Stimulated activated CD8-positive, alpha-beta memory T cell treated with anti-CD3 and anti-CD28 coated beads, Interleukin-15, amount 100 ng/mL, for 24 hours (primary cell): ENCODE measurements at places on chromosomes 2 and 18.

- no peak for DNase-seq
These were observed 27.7 kb downstream of the SH3BP4 start for GRCh38 chr2:234979204-234980167.

DNA sequence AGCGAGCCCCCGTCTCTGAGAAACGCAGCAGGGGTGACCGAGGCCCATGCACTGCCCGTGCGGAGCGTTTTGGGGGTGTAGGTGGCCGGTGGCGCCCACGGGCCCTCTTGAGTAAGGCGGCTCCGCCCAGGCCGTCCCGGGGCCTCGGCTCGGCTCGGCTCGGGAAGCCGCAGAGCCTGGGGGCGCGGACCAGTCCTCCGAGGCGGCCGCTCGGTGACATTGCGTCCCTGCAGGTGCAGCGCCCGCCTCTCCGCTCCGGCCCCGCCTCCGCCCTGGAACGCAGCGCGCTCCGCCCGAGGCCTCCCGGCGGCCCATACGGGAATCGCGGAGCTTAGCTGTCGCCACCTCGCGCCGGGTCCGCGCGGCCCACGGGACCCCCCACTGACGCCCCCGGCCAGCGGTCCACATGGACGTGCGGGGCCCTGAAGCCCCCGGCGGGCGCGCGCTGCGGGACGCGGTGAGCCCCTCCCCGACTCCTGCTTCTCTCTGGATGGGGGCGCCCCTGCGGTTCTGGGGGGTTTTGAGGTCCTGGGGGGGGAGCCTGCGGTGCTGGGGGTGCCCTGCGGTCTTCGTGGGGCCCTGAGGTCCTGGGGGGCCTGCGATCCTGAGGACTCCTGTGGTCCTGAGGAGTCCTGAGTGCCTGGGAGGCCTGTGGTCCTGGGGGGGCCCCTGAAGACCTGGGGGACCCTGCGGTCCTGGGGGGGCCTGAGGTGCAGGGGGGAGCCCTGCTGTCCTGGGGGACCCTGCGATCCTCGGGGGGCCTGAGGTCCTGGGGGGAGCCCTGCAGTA, at the start of gene HSBP1L1:
Gene HSBP1L1, plus strand, starts transcription at position 314 of the 789 bp plus-strand sequence. Its CDS starts 93 bp downstream, at position 407.
- no peak for DNase-seq

DNA sequence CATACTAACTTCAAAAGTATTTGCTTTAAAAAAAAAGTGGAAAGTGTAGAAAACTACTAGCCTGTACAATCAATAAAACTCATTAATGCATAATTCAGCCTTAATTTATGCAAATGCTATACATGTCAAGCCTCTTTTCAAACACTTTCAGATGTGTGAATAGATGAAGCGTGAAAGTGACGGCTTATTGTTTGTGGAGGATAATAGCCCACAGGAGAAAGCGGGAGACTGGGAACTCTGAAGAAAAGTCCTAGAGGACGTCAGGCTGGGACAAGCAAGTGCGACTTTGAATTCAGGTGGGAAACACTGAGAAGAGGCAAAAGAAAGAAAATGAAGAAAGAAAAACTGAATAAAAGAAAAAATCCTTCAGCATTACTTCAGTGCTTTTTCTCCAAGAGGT, 108.5 kb downstream of the STK39 start:
- DNase-seq, result no peak

DNA sequence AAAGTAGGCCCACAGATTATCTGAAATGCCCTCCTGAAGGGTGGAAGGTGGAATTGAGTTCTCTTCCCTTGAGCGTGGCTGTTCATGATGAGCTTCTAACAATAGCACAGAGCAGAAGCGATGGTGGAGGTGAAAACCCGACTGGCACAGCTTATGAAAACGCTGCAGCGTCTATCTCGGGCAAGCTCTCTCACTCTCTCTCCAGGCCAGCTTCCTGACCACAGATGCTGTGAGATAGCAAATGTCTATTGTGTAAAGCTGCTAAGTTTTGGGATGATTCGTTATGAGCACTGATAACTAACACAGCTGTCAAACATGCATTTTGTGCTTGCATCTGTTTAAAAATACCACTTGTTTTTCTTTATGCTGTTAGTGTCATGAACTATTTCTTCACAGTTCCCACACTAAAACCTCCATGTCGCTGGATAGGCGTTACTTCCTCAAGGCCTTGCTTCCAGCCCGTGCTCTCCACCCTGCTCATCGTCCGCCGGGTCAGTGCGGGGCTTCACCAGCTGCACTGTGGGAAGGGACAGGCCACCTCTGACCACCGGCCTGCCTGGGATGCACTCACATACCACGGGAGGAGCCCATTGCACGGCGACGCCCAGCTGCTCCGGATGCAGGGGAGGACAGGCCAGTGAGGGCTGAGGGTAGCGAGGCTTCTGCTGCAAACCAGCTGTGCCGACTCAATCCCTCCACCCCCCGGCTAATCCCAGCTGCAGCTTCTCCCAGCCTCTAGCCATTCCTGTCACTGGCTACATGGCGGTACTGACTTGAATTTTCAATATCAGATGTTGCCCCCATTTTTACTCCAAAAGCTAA, 60.0 kb upstream of the OTOS start:
- no peak for DNase-seq

GRCh38 chr2:37263839-37264238, 32.4 kb downstream of the NDUFAF7 start:
- no peak for DNase-seq

- no peak for DNase-seq
These were observed 22.2 kb downstream of the DSC2 start for GRCh38 chr18:31079973-31080372.

DNA sequence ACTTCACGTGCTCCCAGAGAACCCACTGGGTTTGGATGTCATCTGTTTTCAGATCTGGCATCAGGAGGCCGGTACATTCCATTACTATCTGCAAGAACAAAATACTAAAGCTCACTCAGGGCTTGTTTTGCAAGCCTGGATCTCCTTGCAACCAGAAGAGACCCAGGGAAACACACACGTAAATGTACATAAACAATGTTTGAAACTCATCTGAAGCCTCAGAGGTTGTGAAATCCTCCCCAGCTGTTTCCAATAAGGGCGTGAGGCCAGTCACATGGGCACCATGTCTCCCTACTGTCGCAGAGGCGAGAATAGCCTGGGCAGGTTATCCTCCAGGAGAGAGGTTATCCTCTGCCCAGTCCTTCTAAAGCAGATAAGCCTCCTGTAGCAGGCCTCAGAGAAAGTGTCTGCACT, 186.9 kb downstream of the GFPT1 start:
- no peak for DNase-seq

GRCh38 chr2:136327162-136327852, 209.4 kb upstream of the CXCR4 start:
- DNase-seq, result no peak

GRCh38 chr2:116696223-116696622, 1118.3 kb upstream of the DDX18 start:
- DNase-seq, result no peak

DNA sequence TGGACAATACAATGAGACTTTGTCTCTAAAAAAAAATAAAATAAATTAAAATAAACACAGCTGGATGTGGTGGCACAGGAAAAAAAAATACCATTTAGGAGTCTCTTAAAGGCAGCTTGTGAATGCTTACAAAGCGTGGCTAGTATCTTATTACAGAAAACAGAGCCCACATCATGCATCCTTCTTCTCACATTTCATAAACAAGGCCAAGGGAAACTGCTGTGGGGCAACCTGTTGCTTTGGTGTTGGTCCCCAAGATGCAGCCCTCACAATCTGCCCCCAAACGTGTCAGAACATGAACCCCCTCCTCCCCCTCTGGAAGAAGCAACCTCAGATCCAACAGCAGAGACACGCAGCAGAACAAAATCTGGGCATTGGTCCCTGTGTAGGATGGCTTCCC, 2.6 kb downstream of the SLC14A1 start:
- DNase-seq, result no peak

- DNase-seq, result no peak
These were observed 28.5 kb upstream of the TNS1 start for GRCh38 chr2:218031261-218031660.

- DNase-seq, result no peak
These were observed 166.7 kb downstream of the C1D start for GRCh38 chr2:67896076-67896475.

DNA sequence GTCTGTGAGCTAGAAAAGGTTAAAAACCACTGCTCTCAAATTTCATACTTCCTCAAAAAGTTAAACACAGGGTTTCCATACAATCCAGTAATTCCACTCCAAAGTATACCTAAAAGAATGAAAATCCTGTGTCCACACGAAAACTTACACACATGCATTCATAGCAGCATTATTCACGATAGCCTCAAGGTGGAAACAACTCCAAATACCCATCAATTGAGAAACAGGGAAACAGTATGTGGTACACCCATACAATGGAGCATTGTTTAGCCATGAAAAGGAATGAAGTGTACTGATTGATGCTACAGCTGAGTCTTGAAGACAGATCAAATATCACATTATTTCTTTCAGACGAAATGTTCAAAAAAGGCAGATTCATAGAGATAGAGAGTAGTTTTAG, 36.7 kb downstream of the UXS1 start:
- no peak for DNase-seq

- no peak for DNase-seq
These were observed 1.6 kb upstream of the PSTPIP2 start for GRCh38 chr18:46073474-46074331.

DNA sequence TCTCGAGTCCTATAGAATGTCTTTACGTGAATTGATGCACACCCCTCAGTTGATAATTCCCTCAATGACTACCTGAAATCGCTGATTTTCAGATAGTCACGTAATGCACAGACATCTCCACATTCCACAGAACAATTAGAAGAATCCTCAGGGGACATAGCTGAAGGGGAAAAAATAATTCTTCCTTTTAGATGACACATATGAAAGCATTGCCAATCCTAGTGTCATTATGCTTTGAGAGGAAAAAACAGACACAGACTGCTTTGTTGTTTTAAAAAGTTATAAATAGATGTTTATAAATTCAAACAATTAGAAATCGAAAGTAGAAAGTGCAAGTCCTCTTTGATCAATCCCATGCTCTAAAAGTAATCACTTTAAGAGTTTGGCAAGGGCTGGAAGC, 100.6 kb upstream of the FN1 start:
- no peak for DNase-seq

GRCh38 chr2:73749314-73749713, 12.2 kb upstream of the TPRKB start:
- DNase-seq, result no peak

- no peak for DNase-seq
These were observed 10.6 kb upstream of the CIB4 start for GRCh38 chr2:26651799-26652198.

- no peak for DNase-seq
These were observed 456.5 kb downstream of the FBXO15 start for GRCh38 chr18:73691118-73691517.

DNA sequence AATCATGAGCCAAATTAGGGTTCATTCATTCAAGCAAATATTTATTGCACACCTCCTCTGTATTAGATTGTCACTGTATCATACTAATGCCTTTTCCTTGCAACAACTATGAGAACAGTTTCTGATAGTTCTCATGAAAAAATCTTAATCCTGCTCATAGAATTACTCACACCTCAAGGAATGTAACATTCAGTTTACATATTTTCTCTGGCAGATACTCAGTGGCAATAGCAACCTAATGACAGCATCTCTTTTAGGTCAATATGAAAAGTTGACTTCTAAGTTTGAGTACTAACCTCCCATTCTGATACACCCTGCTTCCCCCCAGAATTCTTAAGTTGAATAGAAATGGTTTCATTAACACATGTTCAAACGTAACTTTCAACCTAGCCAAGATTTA, 132.0 kb downstream of the VWC2L start:
- no peak for DNase-seq

GRCh38 chr2:203739351-203739750, 32.9 kb downstream of the CD28 start:
- no peak for DNase-seq

DNA sequence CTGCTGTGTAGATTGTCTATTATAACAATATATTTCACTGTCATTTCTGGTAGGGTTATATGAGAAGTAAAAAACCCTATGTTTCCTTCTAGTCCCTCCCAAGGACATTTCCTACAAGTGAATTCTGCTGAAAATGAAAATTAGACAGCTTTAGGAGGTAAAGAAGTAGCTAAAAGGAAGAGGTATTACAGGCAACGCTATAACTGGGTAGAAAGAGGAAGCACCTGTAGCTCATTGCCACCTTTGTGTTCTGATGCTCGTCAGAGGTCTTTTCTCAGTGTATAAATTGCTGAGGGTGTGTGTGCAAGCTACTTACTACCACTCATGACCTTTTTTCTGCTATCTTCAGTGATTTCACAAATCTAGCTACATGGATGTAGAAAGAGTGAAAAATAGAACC, 1.4 kb downstream of the DNAJC10 start:
- DNase-seq, result no peak

GRCh38 chr2:28453396-28453795, 42.5 kb upstream of the PLB1 start:
- DNase-seq, result no peak

GRCh38 chr2:10057231-10058107, 14.1 kb downstream of the KLF11 start:
- no peak for DNase-seq

GRCh38 chr18:59353079-59353680, 5.9 kb downstream of the LMAN1 start:
- DNase-seq, result no peak

GRCh38 chr18:44245019-44245418, 435.7 kb upstream of the SETBP1 start:
- no peak for DNase-seq

DNA sequence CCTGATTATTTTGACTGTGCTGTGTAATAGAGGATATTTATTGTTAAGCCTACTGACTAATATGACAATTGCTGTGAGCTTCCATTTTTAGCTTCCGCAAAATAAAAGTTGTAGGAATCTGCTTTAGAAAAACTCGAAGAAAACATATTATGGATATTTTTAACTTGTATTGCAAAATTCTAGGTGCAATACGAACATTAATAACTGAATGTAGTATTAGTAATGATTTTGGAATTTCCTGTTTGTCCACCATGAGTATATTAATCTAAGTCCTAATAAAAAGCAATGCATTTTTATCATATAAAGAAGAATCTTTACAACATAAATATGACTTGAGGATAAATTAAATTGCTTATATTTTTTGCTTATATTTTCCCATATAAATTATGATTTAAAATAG, 2.4 kb upstream of the DSC3 start:
- DNase-seq, result no peak

DNA sequence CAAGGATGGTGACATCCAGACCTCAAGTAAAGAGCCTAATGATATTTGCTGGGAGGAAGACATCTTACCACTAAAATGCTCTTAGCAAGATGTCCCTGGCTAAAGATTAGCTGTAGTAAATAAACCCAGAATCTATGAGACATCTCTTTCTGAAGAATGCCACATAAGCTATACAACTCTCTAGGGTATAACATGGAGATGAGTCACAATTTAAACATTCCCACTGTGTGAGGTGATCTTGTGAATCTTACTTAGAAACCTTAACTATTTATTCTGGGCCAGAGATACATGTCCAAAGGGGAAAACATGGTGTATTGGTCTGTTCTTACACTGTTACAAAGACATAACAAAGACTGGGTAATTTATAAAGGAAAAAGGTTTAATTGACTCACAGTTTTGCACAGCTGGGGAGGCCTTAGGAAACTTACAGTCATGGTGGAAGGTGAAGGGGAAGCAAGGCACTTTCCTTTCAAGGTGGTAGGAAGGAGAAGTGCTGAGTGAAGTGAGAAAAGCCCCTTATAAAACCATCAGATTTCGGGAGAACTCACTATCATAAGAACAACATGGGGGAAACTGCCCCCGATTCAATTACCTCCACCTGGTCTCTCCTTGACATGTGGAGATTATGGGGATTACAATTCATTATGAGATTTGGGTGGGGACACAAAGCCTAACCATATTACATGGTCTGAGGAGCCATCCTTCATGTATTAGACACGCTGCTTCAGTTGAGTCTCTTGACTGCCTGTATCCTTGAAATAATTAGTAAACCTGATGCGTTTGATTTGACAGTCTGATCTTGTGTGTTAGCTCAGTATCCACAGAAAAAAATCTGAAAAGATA, 17.1 kb downstream of the KRCC1 start:
- DNase-seq, result no peak
